Hematopoietic multipotent progenitor cell treated with erythropoietin and hydrocortisone succinate and interleukin-3 and kit ligand, for 8 days (in vitro differentiated cells): ENCODE measurements at places on chromosomes 13 and 19.

GRCh38 chr13:29679396-29680053 is 84.0 kb upstream of the SLC7A1 start:
- DNase-seq = no peak

- DNase-seq = no peak
Measured at GRCh38 chr19:732148-733069, 18.5 kb upstream of the MISP start.

GRCh38 chr13:31996601-31997000 is 35.0 kb upstream of the FRY start:
- DNase-seq = no peak

DNA sequence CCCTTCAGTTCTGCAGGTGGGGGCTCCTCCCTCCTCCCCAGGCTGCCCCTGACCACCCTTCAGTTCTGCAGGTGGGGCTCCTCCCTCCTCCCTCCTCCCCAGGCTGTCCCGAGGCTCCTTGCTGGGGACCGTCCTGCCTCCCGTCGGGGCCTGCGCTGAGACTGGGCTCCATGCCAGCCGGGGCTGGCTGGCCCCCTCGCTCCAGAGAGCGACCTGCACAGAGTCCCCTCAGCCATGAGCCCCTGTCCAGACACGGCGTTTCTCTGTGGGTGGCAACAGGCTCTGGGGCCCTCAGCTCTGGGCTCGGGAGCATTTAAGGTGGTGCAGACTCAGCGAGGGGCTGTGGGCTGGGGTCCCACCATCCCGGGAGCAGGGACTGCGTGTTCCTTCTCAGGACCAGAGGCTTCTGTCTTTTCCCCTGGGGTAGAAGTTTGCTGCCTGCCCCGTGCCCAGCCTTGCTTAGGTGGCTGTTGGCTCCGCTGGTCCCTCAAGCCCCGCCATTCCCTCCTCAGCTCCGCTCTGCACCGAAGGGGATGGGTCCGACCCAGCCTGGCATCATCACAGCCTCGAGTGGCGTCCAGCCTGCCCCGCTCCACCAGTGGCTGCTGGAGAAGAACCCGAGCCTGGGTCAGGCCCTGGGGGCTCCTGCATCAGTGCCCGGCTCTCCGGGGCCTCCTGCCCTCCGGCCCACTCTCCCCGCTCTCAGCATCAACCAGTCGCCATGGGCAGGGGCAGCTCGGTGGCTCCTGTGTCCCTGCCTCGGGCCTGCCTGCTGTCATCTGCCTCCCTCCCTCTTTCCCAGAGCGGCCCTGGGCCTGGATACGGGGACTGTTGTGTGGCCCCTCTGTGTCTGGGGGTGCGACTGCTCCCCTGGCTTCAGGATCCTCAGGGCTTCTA is 27.6 kb downstream of the CSNK1G2 start:
- DNase-seq = no peak

- DNase-seq = peak; percentile 92
Measured at GRCh38 chr19:1507763-1508506, 4.9 kb downstream of the ADAMTSL5 start.

- DNase-seq = peak; percentile 83
Measured at GRCh38 chr19:47707135-47707925, 5.9 kb upstream of the EHD2 start.

GRCh38 chr19:4606921-4607678 is 32.2 kb upstream of the TNFAIP8L1 start:
- no peak for DNase-seq

GRCh38 chr19:55676383-55676782 is 1.4 kb downstream of the EPN1 start:
- peak; percentile 91 for DNase-seq

DNA sequence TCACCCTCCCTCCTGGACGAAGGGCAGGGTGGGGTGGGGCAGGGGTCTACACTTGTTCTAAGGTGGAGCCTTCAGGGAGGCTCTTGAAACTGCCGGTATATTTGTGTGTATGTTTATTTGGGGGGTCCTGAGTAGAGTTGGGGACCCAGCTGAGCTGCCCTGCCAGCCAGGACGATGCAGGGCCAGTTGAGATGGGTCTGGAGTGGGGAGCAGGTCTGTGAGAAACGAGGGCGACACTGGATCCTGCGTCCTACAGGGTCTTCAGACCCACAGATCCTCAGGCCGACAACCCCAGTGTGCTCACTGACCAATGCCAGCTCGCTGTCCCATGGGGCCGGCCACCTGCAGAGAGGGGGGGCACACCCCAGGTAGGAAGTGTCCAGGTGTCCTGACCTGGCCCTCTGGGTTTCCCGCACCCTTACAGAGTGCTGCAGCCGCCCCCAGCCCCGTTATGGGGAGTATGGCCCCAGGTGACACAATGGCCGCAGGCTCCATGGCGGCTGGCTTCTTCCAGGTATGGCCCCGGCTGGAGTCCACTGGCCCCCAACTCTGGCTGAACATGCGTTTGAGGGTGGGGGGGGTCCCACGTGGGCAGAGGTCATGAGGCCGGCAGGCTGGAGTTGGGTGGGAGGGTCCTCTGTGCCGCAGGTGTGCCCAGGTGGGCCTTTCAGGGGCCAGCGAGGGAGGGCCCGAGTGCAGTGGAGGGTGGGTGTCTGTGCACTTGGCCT is 7.4 kb downstream of the ISYNA1 start:
- no peak for DNase-seq

DNA sequence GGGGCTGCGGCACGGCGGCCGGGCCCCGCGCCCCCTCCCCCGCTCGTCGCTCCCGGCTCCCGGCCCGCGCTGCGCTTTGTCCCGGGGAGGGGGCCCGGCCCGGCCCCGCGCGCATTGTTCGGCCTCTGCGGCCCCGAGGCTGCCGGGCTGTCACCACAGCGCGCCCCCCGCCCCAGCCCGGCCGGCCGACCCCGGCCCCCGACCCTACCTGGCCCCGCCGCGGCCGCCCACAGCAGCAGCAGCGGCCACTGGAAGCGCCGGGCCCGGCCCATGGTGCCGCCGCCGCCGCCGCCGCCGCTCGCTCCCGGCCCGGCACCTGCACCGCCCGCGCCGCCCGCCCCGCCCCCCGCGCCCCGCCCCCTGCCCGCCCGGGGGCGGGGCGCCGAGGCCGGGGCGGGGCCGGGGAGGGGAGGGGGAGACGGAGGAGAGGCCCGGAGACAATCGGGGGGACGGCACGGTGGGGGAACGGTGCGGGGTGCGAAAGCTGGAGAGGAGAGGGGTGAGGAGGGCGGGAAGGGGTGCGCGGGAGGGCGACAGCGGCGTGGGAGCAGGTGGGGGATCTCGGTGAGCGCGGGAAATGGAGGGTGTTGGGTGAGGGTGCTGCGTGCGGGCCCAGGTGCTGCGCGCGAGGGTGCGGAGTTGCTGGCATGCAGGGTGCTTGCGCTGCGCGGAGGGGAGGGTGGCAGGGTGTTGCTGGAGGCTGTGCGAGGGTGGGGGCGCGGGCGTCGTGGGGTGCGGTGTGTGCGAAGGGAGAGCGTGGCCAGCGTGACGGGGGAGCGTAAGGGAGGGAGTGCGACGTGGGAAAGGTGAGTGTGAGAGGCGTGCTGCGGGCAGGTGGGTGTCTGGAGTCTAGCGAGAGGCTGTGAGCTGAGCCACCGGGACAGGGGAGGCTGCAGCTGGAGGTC is at the start of gene CADM4:
CADM4 (minus strand) TSS at position 332 of the 905 bp plus-strand sequence; CDS start at position 272, 60 bp downstream.
- no peak for DNase-seq

- DNase-seq = no peak
Measured at GRCh38 chr19:28468701-28469459, 744.1 kb downstream of the UQCRFS1 start.

DNA sequence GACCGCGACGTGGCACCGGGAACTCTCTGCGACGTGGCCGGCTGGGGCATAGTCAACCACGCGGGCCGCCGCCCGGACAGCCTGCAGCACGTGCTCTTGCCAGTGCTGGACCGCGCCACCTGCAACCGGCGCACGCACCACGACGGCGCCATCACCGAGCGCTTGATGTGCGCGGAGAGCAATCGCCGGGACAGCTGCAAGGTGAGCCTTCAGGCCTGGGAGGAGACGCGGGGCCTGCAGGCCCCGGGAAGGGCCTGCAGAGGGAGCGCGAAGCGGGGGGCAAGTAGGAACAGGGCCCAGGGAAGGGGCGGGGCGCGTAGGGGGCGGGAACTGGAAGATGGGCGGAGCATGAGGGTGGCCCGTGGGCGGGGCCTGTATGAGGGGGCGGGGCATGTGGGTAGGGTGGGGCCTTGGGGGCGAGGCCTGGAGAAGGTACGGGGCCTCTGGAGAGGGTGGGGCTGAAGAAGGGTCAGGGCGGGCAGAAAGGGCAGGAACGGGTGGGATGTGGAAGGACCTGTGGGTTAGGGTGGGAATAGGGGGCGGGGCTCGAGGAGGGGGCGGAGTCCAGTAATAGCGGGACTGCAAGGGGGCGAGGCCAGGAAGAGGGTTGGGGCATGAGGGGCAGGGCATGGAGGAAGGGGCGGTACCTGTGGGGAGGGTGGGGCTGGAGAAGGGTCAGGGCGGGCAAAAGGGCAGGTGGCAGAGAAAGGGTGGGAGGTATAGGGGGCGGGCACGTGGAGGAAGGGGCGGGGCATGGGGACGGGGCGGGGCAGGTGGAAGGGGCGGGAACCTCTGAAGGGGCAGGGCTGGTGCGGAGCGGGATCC is 2.5 kb downstream of the CFD start:
- peak; percentile 84 for DNase-seq

DNA sequence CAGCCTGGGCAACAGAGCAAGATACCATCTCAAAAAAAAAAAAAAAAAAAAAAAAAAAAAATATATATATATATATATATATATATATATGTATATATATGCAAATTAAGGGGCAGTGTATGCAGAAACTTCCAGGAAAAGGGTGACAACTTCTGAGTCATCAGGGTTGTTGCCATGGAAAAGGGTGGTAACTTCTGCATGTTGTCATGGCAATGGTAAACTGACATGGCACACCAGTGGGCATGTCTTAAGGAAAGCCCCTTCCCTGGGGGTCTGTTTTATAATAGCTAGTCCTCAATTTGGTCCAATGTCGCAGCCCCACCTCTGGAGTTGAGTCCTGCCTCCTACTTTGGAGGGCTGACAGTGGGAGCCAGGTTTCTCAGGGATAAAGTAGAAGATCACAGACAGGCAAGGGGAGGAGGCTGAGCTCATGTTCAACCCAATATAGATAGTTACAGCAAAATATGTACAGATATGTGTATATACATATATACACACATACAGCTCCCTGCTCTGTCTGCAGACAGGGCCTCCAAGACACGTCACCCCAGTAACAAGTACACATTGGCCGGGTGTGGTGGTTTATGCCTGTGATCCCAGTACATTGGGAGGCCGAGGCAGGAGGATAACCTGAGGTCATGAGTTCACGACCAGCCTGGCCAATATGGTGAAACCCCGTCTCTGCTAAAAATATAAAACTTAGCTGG is 7.2 kb upstream of the FCHO1 start:
- DNase-seq = peak; percentile 57

DNA sequence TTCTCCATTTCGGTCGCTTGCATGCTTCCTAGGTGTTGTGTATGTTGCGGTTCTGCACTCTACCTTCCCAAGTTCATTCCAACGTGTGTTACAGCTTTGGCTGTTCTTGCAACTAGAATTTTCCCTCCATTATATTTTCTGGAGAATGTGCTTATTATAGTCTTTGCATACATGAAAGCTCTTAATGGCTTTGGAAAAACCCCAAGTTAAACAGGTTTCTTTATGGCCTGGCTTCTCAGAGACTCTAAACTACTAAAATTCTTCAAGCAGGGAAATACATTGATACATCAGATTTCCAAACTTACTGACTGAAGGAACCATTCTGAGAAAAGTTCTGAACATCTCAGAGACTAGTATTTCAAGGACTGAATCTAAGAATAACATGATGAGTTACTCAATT is 11.9 kb downstream of the MIPEP start:
- DNase-seq = no peak

GRCh38 chr13:46575818-46576221 is 22.9 kb downstream of the LRCH1 start:
- no peak for DNase-seq

DNA sequence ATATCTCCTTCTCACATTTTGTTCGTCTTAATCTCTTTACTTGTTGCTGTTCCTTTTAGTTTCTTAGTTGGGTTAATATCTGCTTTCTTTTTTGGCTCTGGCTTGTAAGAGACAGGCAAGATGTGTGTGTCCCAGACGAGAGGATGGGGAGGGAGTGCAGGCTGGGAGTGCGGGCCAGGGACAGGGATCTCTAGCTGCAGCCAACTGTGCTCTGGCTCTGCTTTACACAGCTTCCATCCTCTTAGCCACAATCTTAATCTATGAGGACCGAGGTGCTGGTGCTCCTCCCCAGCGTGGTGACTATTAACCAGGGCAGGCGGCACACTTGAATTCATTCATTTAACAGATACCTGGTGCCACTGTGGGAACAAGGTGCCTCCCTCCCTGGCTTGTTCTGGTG is 70.9 kb upstream of the WASF3 start:
- no peak for DNase-seq

- no peak for DNase-seq
Measured at GRCh38 chr19:17435218-17435617, 13.2 kb downstream of the TMEM221 start.

- no peak for DNase-seq
Measured at GRCh38 chr19:16554776-16555175, 12.5 kb upstream of the CHERP start.

- DNase-seq = no peak
Measured at GRCh38 chr13:44796597-44797490, 192.4 kb downstream of the NUFIP1 start.

DNA sequence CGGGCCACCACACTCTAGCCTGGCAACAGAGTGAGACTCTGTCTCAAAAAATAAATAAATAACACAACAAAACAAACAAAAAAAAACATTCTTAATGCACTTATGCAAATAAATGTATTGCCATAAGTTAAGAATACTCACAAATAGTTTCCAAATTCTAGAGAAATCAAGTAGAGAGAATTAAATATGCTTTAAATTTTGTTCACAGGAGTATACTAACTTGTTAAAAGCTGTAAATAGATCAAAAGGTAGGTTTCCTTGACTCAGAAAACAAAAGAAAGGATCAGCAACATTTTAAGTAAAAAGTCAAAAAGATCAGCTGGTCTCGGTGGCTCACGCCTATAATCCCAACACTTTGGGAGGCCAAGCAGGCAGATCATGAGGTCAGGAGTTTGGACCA is 50.5 kb upstream of the ZNF429 start:
- no peak for DNase-seq

- DNase-seq = no peak
Measured at GRCh38 chr13:69418319-69418718, 689.3 kb upstream of the ATXN8OS start.

DNA sequence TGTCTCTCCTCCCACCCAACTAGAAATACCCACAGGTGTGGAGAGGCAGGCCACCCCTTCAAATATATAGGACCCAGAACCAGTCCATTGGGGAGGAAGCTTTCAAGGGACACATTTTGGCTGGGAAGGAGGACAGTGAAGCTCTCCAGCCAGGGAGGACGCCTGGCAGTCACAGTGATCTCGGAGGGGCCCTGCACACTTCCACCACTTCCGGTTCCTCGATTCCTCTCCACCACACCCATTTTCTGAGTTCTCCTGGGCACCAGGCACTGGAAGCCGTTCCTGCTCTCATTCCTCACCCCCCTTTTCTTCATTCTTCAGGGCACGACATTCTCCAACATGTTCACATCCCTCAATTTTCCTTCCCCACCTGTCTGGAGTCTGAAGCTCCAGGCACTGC is 30.4 kb upstream of the CEACAM21 start:
- DNase-seq = peak; percentile 33

DNA sequence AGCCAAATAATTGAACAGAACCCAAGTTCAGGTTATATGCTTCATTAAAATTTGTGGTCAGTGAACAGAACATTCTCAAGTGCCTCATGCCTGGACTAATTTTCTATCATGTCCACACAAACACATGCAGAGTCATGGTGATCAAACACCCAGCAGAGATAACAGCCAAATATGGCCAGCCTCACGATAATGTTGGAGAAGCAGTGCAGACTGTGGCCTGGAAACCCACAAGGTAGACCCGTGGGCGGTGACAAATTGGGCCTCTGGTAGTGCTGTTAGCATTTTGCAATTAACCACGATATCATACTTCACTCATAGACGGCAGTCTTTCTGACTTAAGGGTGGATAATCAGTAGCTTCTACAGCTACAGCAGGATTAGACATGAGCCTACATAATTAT is 35.0 kb upstream of the VWA8 start:
- peak; percentile 100 for DNase-seq
